ENCODE measurements at places on chromosomes 1 and 21.

DNA sequence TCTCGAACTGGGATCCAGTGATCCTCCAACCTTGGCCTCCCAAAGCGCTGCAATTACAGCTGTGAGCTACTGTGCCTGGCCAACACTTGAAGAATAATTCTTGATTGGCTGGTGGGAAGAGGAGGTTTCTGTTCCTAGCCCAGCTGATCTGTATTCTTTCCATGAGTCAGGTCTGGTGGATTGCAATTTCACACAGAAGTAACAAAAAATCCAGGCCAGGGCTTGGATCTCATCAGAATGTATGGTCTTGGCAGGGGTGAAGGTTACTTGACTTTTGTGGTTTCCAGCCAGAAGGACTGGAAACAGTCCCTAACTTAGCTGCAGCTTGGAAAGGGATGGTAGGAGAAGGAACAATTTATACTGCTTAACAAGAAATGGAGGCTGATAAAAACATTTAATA, 5.1 kb upstream of the HP1BP3 start:
- no peak for DNase-seq

DNA sequence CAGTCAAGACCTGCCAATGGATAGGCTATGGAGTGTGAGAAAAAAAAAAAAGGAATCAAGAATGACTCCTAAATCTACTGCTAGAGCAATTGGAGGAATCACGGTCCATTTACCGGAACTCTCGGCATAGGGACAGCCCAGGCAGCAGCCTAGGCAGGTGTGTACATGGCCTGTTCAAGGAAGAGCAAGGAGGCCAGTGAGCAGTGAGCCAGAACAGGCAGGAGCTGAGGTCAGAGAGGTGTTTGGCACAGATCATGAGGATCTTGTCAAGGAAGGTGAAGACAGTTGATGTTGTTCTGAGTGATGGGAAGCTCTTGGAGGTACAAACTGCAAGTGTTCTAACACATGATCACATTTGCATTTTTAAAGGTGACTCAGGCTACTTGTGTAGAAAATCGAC, 40.6 kb upstream of the HHAT start:
- no peak for DNase-seq

GRCh38 chr21:15222707-15223106, 157.9 kb upstream of the NRIP1 start:
- DNase-seq: no peak

- no peak for DNase-seq
Measured at GRCh38 chr1:93616996-93617669, 64.5 kb downstream of the BCAR3 start.

GRCh38 chr21:46160907-46161632, 5.7 kb upstream of the FTCD start:
- DNase-seq: no peak

DNA sequence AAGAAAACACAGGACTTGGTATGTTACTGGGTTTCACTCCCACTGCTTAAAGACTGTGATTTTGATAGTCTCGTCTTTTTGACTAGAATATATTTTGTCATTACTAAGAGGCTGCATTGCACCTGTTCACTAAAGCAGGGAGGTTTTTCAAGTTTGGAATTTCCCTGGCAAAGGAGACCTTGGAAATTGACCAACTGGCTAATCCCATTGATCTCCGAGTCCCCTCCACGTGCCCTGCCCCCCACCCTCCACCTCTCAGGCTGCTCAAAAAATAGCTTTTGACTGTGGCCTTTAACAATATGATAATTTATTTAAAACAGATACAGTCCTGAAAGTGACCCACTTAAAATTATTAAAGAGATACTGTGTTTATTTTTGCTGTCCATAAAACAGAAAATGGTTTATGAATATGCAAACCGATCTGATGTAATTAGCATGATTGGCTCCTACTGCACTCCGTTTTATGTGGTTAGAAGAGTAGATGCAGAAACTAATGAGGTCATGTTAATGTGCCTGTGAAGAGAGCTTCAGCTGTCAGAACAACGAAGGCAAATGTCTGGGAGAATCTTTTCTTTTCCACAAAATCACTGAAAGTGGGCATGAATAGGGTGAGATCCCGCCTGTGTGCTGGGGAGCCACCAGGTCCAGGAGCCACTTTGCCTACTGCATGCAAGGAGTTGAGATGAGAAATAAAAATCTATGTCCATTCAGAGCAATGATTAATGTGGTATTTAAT, 361.5 kb downstream of the RRAGC start:
- DNase-seq: no peak

DNA sequence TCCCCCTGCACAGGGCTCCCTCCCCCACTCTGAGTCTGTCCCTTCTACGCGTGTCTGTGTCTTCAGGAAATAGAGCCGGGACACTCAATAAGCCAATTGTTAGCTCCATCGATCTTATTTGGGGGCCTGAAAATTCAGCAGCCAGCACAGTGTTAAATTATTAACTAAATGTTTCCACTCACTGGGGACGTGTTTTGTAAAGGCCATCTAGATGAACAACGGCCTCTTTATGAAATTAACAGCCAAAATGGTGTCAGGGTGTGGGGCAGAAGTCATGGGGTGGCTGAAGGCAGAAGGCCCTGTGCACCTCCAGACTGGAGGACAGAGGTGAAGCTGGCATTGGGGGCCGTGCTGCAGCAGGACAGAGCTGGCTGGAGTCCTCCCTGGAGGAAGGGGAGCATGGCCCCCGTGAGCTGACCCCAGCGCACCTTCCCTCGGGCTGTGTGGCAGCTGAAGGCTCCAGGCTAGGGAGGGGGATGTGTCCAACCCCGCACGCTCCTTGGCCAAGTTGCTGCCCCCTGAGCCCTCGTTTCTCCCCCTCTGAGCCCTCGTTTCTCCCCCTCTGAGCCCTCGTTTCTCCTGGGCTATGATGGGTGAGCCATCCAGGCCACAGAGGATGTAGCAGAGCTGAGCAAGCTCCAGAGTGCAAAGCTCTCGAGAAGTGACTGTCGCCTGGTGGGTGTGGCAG, 113.8 kb upstream of the ARHGEF16 start:
- DNase-seq: no peak

GRCh38 chr1:116997636-116998035, 3.9 kb upstream of the CD101 start:
- no peak for DNase-seq

DNA sequence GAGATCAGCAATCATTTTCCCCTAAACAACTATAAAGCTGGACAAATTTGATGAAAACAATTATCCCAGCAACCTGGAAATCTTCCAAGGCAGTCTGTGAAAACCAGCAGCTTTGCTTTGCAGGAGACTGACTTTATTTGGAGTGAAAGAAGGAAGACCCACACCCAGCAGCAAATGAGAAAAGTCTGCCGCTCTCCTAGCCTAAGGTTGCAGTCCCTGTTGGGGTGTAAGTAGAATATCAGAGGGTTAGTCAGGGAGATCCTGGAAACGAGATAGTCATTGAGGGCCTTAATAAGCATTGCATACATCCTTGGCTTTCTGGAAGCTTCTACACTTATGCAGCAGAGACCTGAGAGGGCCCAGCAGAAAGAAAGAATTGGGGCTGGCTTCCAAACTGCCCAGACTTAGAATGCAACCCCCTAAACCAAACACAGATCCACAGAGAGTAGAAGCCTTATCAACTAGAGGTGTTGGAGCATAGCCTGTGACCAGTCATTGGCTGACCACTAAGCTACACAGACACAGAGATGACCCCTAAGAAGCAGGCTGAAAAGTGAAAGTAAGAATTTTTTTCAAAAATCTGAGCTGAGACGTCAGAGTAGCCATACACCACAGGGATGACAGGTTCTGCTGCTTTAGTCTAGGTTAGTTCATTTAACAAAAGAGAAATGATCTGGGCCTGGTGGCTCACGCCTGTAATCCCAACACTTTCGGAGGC, 98.3 kb downstream of the LYPLAL1 start:
- no peak for DNase-seq

DNA sequence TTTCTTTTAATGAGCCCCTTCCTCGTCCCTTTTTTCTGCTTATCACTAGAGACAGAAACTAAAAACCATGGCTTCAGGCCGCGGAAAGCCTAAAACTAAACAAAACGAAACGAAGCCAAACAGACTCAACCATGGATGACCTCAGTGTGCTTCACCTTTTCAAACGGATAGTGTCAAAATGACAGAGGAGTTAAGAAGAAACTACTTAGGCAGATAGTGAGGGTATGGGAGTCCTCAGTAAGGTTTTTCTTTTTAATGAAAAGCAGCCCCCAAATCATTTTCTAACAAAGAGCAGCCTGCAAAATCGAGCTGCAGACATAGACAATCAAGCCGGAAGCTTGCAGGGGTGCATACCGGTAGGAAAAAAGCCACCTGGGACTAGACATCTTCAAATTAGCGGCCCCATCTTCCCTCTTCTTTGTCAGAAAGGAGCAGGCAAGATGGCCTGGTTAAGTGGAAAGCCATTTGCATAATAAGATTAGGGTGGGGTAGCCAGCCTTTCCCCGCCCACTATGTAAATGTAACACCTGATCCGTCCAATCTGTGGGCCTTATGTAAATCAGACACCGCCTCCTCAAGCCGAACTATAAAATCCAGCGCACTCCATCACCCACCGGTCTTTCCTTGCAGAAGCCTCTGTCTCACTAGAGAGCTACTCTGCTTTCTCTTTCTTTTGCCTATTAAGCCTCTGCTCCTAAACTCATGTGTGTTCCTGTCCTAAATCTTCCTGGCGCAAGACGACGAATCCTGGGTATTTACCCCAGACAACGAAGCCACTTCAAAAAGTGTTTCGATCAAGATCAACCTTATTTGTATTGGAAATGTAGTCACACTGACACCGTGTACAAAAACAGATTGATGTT, 6.2 kb upstream of the ERO1B start:
- no peak for DNase-seq

DNA sequence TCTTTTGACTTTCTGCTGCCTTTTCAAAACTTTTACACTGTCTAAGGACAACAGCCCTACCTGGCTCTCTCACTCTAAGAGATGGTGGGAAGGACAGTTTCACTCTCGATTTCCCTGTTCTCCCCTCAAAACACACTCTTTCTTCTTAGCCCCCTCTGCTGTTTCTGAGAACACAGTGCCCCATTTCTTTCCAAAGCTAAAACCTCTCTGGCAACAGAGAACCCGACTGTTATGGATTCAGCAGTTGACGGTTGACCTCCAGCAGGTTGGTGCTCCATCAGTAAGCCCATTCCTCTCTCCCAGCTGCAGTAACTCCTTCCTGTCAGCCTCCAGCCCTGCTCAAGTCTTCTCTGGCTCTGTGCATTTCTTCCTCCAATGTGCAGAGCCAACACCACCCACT, 88.2 kb upstream of the ABCD3 start:
- peak; percentile 7 for DNase-seq

DNA sequence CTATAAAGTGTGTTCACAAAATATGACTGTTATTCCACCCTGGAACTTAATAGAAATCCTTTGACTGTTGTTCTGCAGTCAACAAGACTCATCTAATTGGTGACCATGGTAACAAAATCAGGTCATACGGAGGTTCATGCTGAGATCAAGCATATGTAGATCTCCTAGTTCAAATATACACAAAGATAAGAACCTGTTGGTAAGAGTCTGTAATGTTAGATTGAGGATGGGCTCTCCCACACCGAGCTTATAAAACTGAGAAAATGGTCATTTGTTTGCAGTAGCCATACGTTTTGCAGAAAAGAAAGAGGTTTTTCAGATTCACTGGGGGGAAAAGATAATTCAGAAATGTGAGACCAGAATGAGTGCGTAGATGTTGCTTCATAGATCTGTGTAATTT, 468.1 kb downstream of the RPS6KC1 start:
- no peak for DNase-seq

- DNase-seq: no peak
Measured at GRCh38 chr1:20666804-20667203, 5.6 kb upstream of the DDOST start.

DNA sequence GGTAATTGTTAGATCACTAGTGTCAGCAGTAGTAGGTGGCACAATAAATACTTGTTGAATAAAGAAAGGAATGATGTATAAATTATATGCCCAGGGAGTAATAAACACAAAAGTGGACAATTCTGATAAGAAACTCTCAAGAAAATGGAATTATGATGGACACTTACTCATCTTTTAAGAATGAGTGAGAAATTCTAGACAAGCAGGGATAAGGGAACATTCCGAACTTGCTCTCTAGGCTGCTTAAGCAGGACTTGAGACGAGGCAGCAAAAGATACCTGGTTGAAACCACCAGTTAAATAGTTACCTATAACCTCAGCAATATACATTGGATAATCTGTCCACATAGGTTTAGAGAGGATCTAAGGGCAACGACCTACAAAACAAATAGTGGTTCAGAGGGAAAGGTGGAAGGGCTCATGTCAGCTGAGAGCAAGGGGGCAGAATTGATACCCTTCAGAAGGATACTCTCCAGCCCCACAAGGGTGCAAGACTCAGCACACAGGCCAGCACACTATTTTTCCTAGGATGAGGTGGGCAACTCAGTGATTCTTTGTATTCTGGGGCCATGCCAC, 46.3 kb downstream of the XCL2 start:
- DNase-seq: no peak

DNA sequence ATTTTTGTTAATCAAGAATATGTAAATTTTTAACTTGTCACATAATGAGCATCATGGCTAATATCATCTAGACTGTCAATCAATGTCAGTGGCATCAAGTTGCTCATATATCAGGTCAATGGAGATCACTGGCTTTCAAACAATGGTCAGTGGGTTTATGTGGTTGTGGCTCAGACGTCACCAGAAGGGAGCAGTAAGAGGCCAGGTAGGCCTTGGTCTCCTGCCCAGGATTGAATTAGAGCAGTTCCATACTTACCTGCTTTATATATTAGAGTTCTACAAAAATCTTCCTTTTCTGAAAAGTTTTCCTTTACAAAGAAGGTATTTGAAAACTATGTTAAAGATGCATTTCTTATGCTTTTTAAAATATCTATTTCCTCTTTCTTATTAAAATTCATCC, 206.3 kb upstream of the B3GALT2 start:
- no peak for DNase-seq

GRCh38 chr1:11309385-11309784, 36.4 kb downstream of the UBIAD1 start:
- DNase-seq: no peak

GRCh38 chr1:98086156-98086555, 165.3 kb upstream of the DPYD start:
- DNase-seq: no peak

GRCh38 chr1:201883786-201884185, 4.9 kb upstream of the SHISA4 start:
- peak; percentile 65 for DNase-seq

DNA sequence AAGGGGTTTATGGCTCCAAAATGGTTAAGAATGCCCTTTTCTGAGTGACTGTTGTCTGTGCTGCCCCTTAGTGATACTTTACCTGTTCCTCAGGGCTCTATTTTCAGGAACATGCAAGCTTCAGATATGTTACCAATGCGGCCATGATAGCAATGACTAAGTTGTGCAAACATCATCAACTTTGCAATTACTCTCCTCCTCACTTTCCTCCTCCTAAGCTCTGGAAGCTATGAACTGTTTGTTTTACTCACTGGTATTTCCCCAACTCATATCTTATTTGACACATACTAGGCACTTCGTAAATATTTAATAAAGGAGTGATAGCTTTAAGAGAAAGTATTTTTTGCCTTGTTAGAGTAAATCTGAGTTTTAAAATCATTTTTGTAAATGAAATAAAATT, 53.8 kb downstream of the RWDD3 start:
- no peak for DNase-seq

DNA sequence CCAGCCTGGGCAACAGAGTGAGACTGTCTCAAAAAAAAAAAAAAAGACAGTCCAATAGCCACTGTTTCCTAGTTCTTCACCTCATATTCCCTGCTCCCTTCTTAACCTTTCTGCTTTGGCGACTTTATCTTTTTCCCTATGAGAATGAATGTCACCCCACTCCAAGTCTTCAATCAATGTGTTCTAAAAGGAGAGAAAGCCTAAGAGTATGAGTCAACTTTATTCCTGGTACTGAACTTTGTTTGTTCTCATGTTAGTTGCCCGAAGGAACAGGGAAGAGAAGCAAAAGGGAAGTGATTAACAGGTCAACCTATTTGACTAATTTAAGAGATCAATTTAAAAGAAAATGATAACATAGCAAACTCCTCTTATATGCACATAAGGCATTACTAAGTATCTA, 39.9 kb upstream of the SLC16A1 start:
- no peak for DNase-seq
